DMS153 (cell line): ENCODE measurements at places on chromosomes 7 and 10.

DNA sequence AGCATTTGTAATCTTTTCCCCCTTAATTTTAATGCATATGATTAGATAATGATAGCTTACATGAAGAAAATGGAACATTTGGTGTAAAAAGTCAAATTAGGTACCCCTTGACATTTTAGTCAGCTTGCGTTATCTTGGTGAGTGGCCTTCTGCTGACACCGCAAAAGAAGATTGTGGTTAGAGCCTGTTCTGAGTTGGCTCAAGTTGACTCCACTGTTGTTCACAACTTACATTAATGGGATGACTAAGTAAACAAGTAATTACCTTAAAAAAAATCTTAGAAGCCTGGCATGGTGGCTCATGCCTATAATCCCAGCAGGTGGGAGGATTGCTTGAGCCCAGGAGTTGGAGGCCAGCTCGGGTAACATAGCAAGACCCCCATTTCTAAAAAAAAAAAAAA is 24.2 kb downstream of the TRRAP start:
- no peak for DNase-seq

GRCh38 chr7:12102126-12102525 is 109.0 kb upstream of the TMEM106B start:
- no peak for DNase-seq

DNA sequence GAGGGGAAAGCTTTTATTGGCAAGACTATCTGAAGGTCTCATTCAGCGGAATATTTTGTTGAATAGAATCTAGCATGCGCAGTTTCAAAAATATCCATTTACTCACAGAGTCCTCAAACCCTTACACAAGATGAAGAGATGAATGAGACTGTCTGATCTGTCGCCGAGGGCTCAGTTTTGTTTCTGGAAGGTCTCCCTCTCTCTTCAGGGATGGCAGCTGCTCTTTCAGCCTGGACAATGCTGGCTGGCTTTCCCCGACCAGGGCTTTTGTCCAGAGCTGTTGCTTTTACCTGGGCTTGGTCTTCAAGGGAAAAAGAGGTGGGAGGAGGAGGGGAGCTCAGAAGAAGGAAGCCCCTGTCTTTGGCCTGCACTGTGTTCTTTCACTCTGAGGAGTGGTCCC is 81.9 kb upstream of the BTBD16 start:
- no peak for DNase-seq

- DNase-seq: peak; percentile 50
Measured at GRCh38 chr7:77727936-77728701, 31.9 kb downstream of the RSBN1L start.

DNA sequence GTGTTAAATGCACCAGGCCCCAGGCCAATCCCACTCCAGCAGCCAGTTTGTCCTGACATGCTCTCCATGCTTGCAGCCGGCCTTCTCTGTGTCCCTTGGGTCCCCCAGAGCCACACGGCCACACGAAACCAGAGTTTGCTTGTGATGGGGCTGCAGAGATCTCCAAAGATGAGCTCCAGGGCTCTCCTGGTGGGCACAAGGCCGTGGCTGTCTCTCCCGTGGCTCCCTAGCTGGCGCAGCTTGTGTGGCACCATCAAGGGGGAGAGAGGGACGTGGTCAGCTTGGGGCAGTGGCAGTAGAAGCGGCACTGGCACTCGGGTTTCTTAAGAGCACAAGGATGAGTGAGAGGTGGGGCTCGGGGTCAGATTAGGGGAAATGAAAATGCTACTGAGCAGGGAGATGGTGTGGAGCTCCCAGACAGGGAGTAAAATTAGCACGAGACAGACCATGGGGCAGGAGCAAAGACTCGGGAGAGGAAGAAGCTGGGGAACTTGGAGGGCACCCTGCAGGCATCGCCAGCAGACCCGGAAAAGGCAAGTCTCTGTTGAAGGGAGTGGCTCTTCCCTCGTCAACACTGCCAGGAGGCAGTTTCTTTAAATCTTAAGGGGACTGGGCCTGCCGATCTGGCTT is 572.5 kb upstream of the FOXK1 start:
- DNase-seq: no peak

DNA sequence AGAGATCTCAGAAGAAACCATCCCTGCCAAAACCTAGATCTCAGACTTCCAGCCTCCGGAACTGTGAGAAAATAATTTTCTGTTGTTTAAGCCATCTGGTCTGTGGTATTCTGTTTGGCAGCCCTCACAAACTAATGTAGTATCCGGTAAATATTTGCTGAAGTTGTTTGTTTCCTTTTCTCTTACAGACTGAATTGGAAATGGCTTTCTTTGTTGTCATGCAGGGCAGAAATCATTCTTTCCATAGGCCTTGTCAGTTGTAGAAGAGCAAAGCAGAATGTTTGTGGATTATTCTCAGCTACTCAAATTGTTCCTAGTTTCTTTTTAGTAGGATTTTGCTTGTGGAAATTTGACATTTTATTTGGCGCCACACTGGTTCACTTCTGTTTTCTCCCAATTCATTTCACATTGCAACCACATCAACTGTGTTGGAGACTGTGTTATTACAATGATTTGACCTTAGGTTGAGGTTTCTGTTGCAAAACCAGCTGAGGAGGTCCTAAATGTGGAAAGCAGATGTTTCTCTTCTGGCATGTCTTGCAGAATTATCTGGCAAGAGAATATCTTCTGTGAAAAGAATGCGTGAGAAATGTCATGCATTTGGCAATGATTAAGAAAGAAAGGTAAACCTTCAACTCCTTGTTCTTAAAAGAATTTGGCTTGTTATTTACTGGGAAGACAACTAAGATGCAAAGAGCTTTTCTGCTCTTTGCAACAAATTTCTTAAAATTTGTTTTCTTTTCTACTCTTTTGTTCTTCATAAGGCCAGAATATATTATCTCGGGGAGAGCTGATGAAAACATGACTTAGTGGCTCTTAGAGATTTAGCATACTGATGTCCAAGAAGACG is 25.8 kb downstream of the ACTA2 start:
- DNase-seq: peak; percentile 48

DNA sequence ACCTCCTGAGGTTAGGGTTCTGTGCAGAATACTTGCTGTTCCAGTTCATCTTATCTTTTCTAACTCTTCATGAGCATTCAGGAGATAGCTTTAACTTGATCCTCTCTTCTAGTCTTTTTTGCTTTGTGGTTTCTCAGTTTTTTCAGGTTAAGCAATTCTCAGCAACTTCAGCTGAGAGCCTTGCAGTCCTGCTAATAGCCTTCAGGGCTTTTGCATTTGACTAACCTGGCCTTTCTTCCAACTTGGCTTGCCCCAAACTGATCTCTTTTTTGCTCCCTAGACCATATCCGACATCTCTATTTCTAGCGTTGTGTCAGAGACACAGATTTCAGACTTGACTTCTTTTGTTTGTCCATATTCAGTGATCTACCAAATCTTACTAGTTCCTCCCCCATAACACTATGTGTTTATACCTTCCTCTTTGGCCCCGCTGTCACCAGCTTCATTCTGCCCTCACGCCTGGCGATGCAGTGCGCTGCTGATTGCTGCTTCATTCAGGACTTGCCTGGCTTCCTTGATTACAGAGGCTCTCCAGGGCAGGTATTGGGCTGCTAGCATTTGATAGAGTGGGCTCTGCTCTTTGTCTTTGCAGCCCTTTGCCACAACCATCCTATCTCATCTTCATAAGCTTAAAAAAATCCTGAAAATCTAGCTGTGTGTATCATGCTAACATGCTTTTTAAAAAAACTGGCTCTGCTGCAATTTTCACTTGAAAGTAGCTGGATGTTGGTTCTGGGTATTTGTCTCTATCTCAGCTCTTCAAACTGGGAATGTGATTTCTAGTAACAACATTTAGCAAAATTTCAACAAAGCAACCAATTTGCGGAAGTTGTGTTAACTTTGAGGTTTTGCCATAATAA is 9.6 kb downstream of the CUL1 start:
- no peak for DNase-seq

DNA sequence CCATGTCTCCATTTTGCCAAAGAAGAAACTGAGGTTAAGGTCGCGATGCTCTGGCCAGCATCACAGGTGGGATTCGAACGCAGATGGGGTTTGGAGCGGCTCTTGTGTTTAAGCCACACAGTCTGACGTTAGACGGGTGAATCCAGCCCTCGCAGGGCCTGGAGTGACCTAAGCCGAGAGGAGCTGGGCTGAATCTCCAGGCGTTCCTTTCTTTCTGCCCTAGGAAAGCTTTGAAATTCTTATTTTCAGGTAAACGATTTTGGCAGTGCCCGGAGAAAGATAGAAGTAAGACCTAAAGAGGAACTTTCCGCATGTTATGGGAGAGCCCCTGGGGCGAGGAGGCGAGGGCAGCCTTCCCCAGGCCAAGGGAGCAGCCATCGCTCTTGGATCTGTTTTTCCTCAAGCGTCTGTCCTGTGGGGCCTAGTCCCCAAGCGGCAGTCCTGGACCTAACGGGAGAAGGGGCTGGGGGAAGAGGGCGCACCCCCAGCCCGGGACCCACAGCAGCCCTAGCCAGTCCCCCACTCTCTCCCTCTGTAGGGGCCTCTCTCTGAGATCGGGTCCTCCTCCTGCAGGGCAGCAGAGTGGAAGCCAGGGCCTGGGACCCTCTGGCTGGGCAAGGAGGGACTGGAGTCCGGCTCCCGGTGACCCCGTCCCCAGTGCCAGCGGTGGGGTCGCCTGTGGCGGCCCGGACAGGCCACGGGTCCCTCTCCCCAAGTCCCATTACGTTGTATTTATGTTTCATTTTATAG is 8.9 kb upstream of the LBX1 start:
- no peak for DNase-seq

GRCh38 chr7:26413007-26413691 is 121.5 kb downstream of the SNX10 start:
- peak; percentile 100 for DNase-seq

DNA sequence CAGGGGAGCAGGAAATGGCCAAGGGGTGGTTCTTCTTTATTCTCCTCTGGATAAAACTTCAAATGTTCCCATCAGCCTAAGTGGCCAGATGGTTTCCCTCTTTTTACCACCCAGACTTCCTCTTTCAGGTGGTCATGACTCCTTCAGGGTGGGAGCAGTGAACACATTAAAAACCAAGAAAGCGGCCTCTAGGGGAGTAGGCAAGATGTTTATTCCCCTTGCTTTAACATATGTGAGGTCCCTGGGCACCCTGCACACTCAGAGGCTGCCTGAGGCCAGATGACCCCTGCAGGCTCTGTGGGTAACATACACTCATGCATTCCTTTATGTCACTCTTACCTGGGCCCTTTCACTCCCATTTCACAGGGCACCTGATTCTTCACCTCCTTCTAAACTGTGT is 357.4 kb downstream of the ABCA13 start:
- no peak for DNase-seq

- DNase-seq: no peak
Measured at GRCh38 chr7:157551325-157552070, 214.7 kb downstream of the DNAJB6 start.

DNA sequence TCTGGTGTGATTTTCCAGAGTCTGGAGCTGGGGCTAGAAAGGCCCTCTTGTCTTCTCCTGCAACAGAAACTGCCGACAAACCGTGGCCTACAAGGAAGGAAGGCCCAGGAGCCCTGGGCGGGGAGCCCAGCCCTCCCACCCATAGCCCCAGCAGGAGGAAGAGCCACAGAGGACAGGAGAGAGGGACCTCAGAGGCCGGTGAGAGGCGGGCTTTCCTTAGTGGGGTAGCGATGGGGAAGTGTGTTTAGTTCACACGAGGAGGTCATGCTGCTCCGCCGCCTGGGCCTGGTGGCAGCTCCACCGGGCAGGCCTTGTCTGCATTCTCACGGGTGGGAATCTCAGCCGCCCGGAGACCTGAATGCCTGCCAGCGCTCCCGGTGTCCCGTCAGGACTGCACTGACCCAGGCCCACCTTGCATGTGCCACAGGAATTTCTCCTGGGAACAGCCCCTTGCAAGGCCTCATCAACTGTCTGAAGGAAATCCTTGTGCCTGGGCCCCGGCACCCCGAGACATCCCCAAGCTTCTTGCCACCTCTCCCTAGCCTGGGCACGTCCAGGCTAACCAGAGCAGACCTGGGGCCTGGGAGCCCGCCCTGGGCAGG is 50.9 kb downstream of the ZNF467 start:
- no peak for DNase-seq

GRCh38 chr10:74842301-74842954 is 16.0 kb downstream of the KAT6B start:
- DNase-seq: no peak

DNA sequence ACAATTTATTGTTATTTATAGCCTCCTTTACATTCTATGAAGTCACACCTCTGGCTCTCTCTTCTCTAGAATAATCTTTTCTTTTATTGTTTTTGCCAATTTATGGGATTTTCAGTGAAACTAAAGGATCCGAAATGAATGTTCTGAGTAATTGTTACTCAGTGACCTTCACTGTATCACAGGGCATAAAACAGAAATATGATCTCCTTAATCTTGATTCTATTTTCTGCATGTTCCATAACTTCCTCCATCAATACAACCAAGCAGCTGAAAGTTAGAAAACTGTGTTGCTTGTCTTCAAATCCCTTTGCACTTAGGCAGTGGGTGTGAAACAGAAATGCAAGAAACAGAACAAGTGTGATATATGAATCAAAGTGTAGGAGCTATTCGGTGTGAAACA is 57.4 kb upstream of the FERD3L start:
- no peak for DNase-seq

DNA sequence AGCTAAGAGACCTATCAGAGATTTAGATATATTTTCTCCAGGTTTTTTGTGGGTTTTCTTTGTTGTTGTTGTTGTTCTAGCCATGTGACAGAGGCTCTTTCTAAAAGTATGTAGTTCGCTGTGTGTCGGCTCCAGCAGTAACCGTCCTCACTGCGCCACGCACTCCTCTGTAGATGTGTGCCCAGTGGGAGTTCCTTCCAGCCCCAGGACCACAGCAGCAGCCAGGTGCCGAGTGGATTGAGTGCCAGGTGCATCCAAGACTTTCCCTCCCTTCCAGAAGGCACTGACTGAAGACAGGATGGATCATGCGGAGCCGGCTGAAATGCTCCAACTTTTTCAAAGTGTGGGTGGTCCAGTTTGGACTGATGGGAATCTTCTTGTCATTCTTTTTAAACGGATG is 31.8 kb downstream of the WDR86 start:
- no peak for DNase-seq

DNA sequence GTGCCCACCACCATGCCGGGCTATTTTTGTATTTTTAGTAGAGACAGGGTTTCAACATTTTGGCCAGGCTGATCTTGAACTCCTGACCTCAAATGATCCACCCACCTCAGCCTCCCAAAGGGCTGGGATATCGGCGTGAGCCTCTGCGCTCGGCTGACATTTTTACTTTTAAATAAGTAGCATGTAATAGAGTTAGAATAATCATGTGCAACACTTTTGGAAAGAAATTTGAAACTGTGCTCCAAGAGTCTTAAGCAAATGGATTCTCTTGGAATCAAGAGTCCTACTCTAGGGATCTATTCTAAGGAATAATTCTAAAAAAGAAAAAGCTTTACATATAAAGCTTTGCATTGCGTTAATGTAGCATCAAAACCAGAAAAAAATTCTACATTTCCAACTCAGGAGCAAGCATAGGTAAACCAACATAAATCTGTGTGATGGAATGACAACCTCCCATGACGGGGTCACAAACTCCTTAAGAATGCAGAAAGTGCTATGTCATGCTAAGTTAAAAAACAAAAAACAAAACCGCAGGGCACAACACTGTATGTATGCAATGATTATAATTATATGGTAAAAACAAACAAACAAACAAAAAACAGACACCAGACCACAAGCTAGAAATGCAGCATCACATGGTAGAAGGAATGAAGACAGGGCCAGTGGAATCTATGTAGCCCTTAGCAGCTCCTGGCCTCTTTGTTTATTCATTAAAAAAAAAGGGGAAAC is 98.7 kb downstream of the RNF216 start:
- no peak for DNase-seq
